ENCODE measurements at places on chromosomes 16 and 17. TPM values are rescaled to one million over a fixed set of nuclear protein-coding genes. Genes with fewer than 3 reads are reported as not detected.
A peak's percentile ranks its signal among the peaks of the same experiment; 100 is the strongest.

GRCh38 chr17:77869041-77869599 is 89.4 kb upstream of the TNRC6C start:
- no peaks in the 10 kb centered on the region for H3K27me3 ChIP-seq
- H3K27ac ChIP-seq = no peak overlapping the region

SLFN12 gene
- total RNA-seq = 17.5 TPM

DNA sequence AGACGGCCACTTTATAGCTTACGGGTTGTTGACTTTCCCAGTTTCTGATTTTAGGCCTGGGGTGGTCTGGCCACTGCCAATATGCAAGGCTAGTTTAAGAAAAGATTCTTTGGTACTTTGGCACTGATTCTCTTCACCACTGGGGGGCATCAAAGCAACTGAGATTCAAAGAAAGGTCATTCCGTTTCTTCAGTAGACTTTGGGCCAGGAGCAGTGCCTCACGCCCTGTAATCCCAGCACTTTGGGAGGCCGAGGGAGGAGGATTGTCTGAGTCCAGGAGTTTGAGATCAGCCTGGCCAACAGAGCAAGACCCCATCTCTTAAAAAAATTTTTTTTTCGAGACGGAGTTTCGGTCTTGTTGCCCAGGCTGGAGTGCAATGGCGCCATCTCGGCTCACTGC is 53.0 kb downstream of the RPA1 start:
- H3K4me3 ChIP-seq = peak overlapping the region; percentile 34
- peaks cover 26% of the 10 kb centered on the region for H3K4me1 ChIP-seq
- no peak overlapping the region for H3K27ac ChIP-seq

- no peaks in the 10 kb centered on the region for H3K36me3 ChIP-seq
- no peaks in the 10 kb centered on the region for H3K4me1 ChIP-seq
- H3K27ac ChIP-seq = no peak overlapping the region
- H3K27me3 ChIP-seq = peaks cover 26% of the 10 kb centered on the region
These were observed 146.8 kb downstream of the SEC14L1 start for GRCh38 chr17:77287432-77288068.

DNA sequence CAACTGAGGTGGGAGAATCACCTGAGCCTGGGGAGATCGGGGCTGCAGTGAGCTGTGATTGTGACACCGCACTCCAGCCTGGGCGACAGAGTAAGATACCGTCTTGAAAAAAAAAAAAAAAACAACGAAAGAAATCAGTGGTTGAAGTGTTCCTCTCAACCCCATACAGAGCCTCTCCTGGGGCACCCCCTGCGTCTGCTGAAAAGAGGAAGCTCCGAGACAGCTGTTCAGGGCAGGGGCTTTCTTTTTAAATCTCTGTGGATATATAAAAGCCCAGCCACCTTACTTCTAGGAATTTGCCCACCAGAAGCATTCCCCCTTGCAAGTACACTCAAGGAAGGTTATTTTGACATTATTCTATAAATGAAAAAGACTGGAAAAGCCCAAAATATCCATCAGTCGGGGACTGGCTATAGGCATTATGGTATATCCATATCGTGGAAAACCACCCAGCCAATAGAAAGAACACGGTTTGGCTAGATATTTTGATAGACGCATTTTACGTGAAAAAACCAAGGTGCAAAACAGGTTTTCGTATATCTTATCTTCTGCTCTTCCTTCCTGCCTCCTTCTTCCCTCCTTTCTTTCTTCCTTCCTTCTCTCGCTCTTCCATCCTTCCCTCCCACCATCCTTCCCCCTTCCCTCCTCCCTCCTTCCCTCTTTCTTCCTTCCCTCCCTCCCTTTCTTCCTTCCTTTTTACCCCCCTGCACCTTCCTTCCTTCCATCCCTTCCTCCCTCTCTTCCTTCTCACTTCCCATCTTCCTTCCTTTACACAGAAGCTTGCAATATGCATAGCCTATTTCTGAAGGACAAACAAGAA is 9.2 kb upstream of the CCL22 start:
- DNase-seq = no peak
- no peaks in the 10 kb centered on the region for H3K4me1 ChIP-seq
- H3K4me3 ChIP-seq = no peak overlapping the region
- peaks cover 57% of the 10 kb centered on the region for H3K27me3 ChIP-seq
- H3K27ac ChIP-seq = no peak overlapping the region

- H3K27me3 ChIP-seq = peaks cover 2% of the 10 kb centered on the region
- no peak overlapping the region for H3K27ac ChIP-seq
- H3K36me3 ChIP-seq = no peaks in the 10 kb centered on the region
- no peaks in the 10 kb centered on the region for H3K4me1 ChIP-seq
- DNase-seq = no peak
- no peak overlapping the region for H3K4me3 ChIP-seq
These were observed 103.4 kb upstream of the IRX3 start for GRCh38 chr16:54389836-54390494.

DNA sequence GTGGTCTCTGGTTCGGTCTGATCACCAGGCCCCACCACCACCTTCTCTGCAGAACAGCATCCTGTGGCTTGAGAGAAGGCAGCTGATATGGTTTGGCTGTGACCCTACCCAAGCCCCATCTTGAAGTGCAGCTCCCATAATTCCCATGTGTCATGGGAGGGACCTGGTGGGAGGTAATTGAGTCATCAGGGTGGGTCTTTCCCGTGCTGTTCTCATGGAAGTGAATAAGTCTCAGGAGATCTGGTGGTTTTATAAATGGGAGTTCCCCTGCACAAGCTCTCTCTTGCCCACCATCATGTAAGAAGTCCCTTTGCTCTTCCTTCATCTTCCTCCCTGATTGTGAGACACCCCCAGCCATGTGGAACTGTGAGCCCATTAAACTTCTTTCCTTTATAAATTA is 352.3 kb upstream of the CDH5 start:
- no peak overlapping the region for H3K4me3 ChIP-seq
- H3K4me1 ChIP-seq = no peaks in the 10 kb centered on the region
- H3K27ac ChIP-seq = no peak overlapping the region
- peaks cover 2% of the 10 kb centered on the region for H3K27me3 ChIP-seq
- no peak for DNase-seq
- H3K36me3 ChIP-seq = no peaks in the 10 kb centered on the region

PIGW gene
- total RNA-seq = 20.8 TPM

GRCh38 chr16:21593530-21594289 is 5.7 kb upstream of the METTL9 start:
- H3K27ac ChIP-seq = no peak overlapping the region
- H3K4me1 ChIP-seq = peaks cover 8% of the 10 kb centered on the region
- no peak for DNase-seq

USH1G gene
- not detected for total RNA-seq

ZNF385C gene
- total RNA-seq = 1.7 TPM

DNA sequence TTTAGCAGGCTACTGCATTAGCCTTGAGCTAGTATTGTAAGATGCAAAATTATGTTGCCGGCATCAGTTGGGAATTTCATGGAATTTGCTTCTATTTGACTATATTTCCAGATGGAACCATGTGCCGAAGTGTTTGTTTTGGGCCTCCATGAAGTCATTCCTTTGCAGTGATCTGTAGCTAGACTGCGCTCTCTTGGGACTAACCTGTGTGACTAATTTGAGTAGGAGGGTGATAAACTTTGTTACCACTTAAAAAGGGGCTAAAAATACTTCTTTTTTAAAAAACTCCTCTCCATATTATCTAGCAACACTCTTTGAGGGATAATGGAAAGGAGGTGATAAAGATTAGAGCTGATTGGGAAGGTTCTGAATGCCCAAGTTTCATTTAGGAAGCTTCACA is 166.8 kb upstream of the TBX2 start:
- no peak overlapping the region for H3K4me3 ChIP-seq
- H3K27me3 ChIP-seq = no peaks in the 10 kb centered on the region
- H3K4me1 ChIP-seq = peaks cover 31% of the 10 kb centered on the region
- DNase-seq = no peak
- no peaks in the 10 kb centered on the region for H3K36me3 ChIP-seq
- no peak overlapping the region for H3K27ac ChIP-seq

NDRG4 gene
- total RNA-seq = 58.9 TPM

RAI1 gene
- total RNA-seq = 54.0 TPM

- no peak overlapping the region for H3K4me3 ChIP-seq
- H3K36me3 ChIP-seq = no peaks in the 10 kb centered on the region
- no peak for DNase-seq
These were observed 9.4 kb downstream of the EVPL start for GRCh38 chr17:76017481-76018339.

DNA sequence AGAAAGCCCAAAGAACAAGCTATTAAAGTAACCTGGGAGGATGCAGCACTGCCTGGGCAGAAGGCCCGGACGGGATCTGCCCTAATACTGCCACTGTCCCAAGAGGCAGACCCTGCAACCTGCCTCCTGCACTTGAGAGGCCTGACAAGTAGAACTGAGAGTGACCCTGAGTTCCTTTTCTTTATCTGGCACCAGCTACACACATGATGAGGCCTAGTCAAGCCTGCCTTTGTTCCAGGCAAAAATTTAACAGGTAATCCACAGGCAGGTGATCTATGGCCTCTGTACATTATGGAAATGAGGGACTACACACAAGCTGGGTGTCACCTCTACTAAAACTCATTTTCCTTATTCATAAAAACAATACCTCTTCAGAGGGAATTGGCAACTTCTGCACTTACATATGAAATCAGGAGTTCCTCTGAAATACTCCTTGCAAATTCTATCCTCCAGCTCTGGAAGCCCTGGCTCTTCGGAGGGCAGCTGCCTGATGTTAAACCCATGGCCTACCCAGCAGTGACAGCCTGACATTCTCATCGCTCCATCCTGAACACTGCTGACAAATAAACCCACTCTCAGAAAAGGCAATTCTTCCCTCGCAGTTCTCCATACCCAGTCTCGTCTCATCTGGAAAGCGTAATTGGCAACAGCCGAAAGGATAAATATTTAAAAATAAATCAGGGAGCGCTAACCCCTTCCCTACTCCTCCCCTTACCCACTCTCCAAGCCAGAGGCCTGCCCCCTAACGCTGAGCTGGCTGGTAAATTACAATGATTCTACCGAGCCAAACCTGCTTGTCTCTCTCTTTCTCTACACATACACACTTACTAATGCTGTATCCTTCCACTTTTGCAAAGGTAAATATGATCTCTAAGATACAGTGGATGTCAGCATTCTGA is 2.5 kb upstream of the ZFHX3 start:
- H3K36me3 ChIP-seq = no peaks in the 10 kb centered on the region
- no peak overlapping the region for H3K4me3 ChIP-seq
- DNase-seq = no peak
- peaks cover 20% of the 10 kb centered on the region for H3K4me1 ChIP-seq

GRCh38 chr16:47626246-47626645 is 165.1 kb downstream of the PHKB start:
- H3K4me1 ChIP-seq = no peaks in the 10 kb centered on the region
- no peak overlapping the region for H3K4me3 ChIP-seq
- DNase-seq = no peak
- peaks cover 5% of the 10 kb centered on the region for H3K36me3 ChIP-seq
- H3K27ac ChIP-seq = no peak overlapping the region

DNA sequence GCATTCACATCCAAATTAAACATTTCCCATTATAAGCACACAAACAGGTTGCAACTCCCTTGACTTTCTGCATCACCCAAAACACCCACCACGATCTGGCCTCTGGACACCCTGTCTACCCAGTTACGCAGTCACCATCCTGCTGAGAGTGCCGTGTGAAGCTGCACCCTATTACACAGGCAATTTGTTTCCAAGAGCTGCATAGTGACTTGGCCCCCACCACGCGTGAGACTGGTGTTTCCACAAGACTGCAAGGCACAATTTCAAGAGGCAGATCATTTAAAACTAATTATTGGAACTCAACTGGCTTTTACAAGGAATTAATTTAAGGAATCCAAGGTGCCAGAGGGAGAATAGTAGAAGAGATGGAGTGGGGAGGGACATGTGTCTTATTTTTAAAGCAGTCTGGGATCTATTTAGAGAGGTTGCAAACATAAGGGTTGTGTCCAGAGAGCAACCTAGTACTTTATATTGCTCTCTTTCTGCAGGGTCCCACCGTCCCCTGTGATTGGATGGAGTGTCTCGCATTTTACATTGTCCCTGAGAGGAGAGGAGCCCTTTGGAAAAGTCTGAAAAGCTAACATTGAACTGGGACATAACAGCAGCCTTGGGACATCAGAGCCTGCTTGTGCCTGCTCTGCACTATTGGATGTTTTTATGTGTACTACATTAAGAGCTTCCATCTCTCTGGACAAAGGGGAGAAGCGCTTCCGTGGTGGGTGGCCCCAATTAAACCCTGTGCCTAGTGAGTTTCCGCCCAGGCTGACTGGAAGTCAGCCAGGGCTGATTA is 8.7 kb upstream of the ADAMTS18 start:
- no peaks in the 10 kb centered on the region for H3K36me3 ChIP-seq
- no peak for DNase-seq
- no peaks in the 10 kb centered on the region for H3K4me1 ChIP-seq

MYCBPAP gene
- 1.7 TPM for total RNA-seq

DNA sequence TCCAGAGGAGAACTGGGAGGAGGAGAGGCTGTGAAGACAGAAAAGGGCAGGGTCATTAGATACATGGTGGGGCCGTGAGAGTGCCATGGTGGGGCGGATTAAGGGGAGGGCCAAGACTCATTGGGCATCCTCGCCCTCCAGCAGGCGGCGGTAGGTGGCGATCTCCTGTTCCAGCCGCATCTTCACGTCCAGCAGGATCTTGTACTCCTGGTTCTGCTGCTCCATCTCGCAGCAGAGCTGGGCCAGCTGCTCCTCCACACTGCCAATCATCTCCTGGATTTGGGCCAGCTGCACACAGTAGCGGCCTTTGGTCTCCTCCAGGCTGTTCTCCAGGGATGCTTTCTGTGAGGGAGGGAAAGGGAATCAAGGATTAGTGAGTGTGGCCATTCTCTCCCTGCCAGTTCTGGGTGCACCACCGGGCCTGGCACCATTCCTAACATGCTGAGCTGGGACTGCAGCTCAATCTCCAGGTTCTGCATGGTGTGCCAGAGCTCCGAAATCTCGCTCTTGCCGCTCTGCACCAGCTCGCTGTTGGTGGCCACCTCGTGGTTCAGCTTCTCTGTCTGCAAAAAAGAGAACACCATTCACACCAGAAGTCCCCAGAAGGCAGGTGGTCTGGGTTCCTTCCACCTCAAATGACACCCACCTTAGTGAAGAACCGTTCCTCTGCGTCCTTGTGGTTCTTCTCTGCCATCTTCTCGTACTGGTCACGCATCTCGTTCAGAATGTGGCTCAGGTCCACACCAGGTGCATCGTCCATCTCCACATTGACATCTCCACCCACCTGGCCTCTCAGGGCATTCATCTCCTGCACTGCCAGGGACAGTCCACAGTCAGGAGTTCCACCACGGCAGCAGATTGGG is 129.0 kb downstream of the CCDC144A start:
- H3K4me1 ChIP-seq = no peaks in the 10 kb centered on the region
- DNase-seq = no peak
- H3K27me3 ChIP-seq = peaks cover 14% of the 10 kb centered on the region

- peak overlapping the region; percentile 87 for H3K4me3 ChIP-seq
- H3K27ac ChIP-seq = no peak overlapping the region
- no peaks in the 10 kb centered on the region for H3K36me3 ChIP-seq
- peaks cover 19% of the 10 kb centered on the region for H3K4me1 ChIP-seq
These were observed 1.7 kb downstream of the MAP2K3 start for GRCh38 chr17:21286066-21286770.

DNA sequence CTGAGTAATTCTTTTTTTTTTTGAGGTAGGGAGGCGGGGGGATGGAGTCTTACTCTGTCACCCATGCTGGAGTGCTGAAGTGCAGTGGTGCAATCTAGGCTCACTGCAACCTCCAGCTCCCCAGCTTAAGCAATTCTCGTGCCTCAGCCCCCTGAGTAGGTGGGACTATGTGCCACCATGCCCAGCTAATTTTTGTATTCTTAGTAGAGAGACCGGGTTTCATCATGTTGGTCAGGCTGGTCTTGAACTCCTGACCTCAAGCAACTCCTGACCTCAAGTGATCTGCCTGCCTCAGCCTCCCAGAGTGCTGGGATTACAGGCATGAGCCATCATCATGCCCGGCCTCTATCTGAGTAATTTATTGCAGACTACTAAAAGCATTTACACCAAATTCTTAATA is 19.4 kb downstream of the KPNB1 start:
- no peak for DNase-seq
- no peak overlapping the region for H3K4me3 ChIP-seq
- H3K36me3 ChIP-seq = peaks cover 14% of the 10 kb centered on the region
- no peaks in the 10 kb centered on the region for H3K27me3 ChIP-seq

All from neural crest cell (in vitro differentiated cells).